M059J (cell line): ENCODE measurements at places on chromosomes 6 and 20. TPM values are rescaled to one million over a fixed set of nuclear protein-coding genes. Genes with fewer than 3 reads are reported as not detected.

SMOC2 gene
- 0.05 and 0.47 TPM in 2 replicates for total RNA-seq

GPR63 gene
- not detected in 2 replicates for total RNA-seq

- DNase-seq: no peak
Measured at GRCh38 chr6:91240878-91241603, 654.2 kb upstream of the MAP3K7 start.

SOX18 gene
- total RNA-seq: not detected in 2 replicates

DNA sequence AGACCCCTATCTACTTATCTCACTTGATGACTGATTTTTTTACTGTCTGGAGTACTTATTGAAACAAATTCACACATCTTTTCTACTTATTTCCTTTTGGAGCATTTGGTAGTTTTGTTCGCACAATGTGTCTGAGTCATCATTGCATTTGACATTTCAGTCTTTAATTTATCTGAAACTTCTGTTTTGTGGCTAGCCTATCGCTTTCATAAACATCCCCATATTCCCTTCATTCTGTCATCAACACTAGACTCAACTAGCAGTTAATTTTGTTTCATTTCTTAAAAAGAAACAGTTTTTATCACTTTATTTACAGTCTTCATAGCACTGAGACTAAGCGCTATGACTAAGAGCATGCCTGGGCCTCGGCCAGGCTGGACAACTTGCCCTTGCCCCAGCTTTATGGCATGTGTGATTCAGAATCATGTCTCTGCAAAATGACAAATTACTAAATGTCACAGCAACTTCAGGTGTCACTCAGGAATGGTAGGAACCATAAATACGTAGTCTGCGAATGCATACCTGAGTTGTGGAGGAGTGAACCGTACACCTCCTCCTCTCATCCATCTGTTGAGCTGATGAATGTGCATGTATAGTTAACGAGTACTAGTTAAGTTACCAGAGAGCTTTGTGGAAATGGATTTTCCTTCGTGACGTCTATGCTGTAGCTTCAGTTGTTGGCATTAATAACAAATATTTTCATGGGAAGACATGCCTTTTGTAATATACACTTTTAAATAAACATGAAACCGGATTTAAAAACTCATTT lies 16.2 kb downstream of the L3MBTL3 start:
- DNase-seq: peak; percentile 92

DNA sequence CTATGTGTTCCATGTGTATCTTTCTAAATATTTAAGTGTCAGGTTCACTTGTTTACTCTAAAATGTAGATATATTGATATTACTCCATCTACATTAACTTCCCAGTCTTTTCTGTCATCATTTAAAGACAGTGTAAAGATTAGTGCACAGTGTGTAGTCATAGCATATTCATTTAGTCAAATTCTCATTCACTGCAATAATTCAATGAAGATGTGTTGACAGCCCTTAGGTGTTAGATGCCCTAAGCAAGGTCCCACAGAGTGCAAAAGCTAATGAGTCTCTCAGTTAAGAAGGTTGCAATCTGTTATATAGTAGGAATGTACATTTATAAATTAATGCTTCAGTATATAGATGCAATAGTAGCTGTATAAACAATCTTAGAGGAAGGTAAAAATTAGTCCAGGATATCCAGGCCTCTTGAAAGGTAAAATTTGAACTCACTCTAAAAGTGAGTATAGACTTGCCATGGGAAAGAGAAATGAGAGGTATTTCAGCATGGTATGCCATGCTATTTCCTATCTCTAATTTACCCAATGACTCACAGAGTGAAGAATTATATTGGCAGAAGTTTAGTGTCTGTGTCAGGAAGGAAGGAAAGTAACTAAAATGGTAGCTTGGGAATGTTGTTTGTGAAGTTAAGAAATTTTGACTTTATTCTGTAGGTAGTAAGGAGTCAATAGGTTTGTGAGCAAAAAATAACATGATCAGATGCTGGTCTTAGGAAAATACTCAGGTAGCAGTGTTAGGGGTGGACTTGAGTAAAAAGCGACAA lies 969.9 kb upstream of the CITED2 start:
- peak; percentile 85 for DNase-seq

- no peak for DNase-seq
Measured at GRCh38 chr6:105273589-105273988, 93.8 kb upstream of the POPDC3 start.

DNA sequence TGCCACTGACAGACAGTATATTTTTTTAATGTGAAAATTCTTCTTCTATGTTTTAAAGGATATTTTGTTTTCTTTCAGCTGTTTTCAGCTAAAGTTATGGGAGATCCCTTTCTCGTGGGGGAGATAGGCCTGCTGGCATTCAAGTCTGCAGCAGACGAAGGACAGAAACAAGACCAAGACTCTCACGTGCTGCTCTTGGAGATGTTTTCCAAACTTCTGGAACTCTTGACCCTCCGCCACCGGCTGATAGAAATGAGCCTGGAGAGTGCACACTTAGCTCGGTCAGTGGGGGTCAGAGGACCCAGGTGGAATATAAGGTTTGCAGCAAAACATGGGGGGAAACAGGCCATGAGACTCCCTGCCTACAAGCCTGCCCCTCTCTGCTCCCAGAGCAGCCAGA lies 120.5 kb downstream of the CD164 start:
- no peak for DNase-seq

PPIL6 gene
- total RNA-seq: 2.1 and 9.6 TPM in 2 replicates

DNA sequence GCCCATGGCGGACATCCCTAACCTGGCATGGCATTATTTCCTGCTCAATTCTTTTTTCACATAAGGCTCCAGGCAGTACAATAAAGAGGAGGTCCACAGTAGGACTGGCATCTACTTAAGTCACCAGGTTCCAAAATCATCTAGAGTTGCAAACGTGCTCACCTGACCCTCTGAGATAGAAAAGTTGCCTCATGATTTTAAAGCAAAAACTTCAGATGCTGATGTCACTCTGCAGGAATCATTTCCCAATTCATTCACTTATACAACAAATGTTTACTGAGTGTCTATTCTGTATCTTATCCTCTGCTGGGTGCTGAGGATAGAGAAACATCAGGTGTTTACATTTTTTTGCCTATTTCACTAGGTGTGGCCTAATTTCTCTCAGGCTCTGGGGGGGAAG lies 2.2 kb downstream of the ADGRF4 start:
- no peak for DNase-seq

- no peak for DNase-seq
Measured at GRCh38 chr20:59122566-59122919, 41.1 kb upstream of the ZNF831 start.

DNA sequence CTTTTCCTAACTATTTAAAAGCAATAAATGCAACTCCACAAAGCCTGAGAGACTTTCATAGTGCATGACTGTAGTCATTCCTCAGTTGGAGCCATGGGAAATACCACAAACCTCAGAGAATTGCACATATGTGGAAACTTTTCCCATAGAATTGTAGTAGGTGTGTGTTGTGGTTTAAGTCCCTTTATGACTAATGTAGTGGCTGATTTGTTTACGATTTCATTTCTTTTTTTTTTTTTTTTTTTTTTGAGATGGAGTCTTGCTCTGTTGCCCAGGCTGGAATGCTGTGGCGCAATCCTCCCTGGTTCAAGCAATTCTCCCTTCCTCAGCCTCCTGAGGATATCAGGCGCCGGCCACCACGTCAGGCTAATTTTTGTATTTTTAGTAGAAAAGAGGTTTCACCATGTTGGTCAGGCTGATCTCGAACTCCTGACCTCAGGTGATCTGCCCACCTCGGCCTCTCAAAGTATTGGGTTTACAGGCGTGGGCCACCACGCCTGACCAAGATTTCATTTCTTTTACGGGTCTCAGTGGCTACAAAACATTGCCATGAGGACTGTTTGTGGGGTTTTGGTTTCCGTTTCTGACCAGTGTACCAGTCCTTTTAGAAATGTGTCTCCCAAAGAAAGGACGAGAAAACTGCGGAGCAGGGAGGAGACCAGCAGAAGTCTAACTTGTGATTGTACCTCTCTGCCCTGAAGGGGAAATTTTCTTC lies 212.1 kb upstream of the MARCKS start:
- peak; percentile 99 for DNase-seq

POU5F1 gene
- total RNA-seq: 0.39 TPM in 1 of 2 replicates, not detected in the other

- no peak for DNase-seq
Measured at GRCh38 chr6:34904990-34905613, 16.0 kb downstream of the ANKS1A start.

PRL gene
- not detected in 2 replicates for total RNA-seq
